ENCODE measurements at places on chromosomes 13 and 19.

- DNase-seq, result no peak
Measured at GRCh38 chr13:23852351-23852750, 36.8 kb downstream of the MIPEP start.

GRCh38 chr13:32041429-32041828 is 9.9 kb downstream of the FRY start:
- DNase-seq, result no peak

GRCh38 chr19:37095859-37096258 is 17.6 kb downstream of the ZNF420 start:
- no peak for DNase-seq

GRCh38 chr19:45664575-45664974 is 3.4 kb upstream of the GIPR start:
- DNase-seq, result no peak

GRCh38 chr13:59680429-59681024 is 483.2 kb downstream of the DIAPH3 start:
- DNase-seq, result no peak

DNA sequence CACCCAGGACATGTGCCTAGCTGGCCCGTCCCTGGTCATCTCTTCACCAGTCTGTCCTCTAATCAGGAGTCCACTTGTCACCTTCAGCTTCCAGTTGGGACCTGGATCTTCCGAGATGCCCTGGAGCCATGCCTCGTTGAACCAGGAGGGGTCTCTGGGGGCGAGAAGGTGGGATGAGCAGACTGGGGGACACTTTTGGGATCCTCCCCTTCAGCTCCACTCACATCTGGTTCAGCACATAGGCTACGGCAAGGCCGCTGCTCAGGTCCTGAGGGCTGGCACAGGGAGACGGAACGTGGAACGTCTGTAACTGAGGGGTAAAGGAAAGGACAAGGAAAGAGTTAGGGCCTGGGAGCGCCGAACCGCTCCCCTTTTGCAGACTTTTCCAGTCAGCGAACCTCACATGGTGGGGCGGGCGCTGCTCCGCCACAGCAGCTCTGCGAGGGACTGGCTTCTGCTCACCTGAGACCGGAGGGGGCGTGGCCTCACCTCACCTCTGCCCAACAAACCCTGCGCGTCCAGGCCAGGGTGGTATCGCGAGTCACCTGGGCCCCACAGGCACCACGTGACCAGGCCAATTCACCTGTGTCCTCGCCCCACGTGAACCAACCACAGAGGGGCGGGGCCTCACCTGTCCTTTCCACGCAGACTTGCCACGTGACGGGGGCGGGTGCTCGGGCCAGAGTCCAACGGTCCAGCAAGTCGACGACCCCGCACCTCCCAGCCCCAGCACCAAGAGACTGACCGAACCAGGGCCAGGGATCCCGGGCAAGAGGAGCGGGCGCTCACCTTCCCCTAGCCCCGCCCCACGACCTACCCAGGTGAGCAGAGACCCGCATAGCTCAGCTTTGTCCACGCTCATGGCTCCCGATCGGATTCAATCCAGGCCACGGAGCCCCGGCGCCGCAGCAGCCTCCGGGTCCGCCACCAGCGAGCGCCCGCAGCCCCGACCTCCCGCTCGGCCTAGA is at the start of gene HOOK2:
Gene HOOK2, minus strand, starts transcription at position 965 of the 968 bp plus-strand sequence. Its CDS starts 103 bp downstream, at position 862.
- DNase-seq, result no peak

DNA sequence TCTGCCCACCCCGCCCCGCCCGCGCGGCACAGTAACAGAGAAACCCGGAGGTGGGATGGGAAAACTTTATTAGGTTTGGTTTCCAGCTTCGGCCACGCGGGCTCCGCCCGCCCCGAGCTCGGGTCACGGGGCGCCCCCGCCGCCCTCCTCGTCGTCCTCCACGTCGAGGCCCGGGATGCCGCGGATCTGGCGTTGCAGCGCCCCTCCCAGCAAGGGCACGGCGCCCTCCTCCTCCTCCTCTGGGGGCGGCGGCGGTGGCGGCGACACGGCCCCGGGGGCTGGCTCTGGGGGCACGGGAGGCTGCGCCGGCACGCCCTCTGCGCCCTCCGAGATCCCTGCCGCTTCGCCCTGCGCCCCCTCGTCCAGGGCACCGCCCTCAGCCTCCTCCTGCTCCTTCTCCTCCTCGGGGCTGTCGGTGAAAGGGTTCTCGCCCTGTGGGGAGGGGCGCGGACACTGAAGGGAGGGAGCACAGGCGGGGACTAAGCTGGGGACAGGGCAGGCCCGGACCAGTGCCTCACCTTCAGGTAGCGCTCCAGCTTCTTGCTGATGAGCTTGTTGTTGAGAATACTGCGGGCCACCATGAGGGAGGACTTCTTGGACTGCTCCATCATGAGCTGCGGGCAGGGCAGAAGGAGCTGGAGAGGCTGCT is 536 bp upstream of the AKAP8 start:
- DNase-seq, result no peak

DNA sequence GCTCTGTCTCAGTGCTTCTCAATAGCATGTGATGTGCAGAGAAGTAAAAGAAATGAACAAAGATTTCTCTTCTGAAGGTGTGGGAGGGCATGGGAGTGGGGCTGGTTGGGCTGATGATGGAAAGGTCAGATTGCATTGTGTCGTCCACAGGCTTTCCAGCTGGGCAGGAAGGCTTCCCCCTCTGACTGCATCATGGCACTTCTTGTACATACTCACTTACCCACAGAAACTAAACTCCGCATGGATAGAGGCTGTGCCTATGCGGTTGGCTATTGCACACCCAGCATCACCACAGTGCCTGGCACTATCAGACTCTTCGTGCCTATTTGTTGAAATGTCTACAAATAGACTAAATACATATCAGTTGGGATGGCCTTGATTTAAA is 24.4 kb upstream of the TNFSF11 start:
- no peak for DNase-seq

GRCh38 chr13:29716493-29716892 is 121.0 kb upstream of the SLC7A1 start:
- DNase-seq, result no peak
